CD4-positive, alpha-beta memory T cell (primary cell): ENCODE measurements at places on chromosomes 3 and 15.

DNA sequence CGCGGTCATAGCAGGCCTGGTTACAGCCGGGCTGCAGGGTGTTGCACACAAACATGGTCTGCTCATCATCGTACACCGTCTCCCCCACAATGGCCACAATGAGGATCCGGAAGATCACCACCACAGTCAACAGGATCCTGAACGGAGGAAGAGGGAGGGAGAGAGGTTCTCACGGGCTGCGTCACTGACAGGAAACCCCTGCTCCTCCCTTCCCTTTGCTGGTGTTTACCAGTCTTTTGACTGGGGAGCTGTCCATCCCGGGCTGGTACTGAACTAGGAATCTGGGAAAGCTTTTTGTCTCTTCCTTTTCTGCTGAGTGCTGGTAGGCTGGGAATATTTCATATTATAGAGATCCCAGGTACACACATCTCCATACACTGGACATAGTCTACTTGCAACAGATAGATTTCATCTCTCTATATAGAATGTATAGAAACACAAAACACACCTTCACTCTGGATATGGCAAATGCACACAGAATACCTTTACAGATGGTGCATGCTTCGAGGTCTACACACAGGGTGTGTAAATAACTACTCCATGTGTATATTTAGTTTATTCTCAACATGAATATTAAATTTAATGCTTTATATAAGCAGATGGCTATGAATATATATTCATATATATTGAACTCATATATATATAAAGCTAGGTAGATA is 1.4 kb downstream of the GJD2 start:
- no peak for DNase-seq

GRCh38 chr3:33063651-33064051 is 33.3 kb downstream of the GLB1 start:
- DNase-seq, result peak; percentile 84

- no peak for DNase-seq
Observed at GRCh38 chr15:51751697-51752683, 593 bp downstream of the TMOD2 start.

DNA sequence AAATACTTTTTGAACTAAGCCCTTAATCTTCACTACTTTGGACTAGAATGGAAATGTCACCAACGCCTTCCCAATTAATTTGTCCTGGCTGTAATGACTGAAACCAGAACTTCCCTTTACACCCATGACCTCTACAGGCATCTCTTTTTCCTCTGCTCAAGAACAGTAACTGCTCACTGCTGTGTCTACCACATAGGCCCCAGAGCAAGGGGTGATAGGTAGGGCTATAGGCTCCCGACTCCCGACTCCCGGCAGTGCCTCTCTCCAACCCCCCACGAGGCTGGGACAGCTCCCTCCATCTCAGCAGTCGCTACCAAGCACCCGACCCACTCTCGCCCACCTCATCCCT is 384 bp upstream of the LEKR1 start:
- DNase-seq, result no peak

DNA sequence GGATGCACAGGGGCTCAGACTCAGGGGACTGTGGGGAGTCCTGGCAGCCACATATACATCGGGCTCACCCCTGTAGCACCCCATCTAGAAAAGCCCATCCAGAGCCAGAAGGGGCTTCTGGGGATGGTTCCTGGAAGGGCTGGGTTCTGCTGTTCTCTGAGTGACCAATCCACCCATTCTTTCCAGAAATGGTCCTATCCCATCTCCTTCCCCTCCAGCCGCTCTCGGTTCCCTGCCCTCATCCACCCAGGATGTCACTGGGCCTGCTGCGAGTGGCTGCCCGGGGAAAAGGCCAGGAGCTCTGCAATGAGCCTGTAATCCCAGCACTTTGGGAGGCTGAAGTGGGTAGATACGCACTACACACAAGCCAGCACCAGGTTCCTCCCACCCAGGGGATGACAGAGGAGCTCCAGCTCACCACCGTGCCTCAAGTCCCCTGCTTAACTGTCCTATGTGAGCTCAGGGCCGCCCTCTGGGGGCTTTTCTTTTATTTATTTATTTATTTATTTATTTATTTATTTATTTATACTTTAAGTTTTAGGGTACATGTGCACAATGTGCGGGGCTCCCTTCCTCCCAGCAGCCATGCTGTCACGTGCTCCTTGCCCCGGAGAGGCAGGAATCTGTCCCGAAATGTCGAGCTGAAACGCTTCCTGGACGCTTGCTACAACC is 13.6 kb upstream of the CSK start:
- no peak for DNase-seq

GRCh38 chr15:67788986-67789385 is 36.3 kb upstream of the SKOR1 start:
- no peak for DNase-seq

- DNase-seq, result no peak
Observed at GRCh38 chr15:65006876-65007275, 17.2 kb upstream of the SPG21 start.

DNA sequence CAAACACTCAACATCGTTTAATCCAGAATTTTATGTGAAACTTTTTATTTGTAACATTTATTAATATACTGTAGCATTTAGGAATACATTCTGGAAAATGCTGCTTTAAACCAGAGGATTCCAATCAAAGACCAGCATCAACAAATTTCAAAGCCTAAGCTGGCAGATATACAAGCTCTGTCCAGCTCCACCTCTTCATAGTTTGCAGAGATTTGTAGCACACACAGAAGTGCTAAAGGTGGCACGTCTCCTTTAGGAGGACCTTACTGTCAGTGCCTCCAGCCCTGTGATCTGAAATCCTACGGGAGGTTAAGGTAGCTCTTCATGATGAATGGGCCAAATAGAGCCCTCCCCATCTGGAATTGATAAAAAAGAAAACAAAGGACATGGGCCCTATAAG is 329.7 kb upstream of the NECTIN3 start:
- no peak for DNase-seq

DNA sequence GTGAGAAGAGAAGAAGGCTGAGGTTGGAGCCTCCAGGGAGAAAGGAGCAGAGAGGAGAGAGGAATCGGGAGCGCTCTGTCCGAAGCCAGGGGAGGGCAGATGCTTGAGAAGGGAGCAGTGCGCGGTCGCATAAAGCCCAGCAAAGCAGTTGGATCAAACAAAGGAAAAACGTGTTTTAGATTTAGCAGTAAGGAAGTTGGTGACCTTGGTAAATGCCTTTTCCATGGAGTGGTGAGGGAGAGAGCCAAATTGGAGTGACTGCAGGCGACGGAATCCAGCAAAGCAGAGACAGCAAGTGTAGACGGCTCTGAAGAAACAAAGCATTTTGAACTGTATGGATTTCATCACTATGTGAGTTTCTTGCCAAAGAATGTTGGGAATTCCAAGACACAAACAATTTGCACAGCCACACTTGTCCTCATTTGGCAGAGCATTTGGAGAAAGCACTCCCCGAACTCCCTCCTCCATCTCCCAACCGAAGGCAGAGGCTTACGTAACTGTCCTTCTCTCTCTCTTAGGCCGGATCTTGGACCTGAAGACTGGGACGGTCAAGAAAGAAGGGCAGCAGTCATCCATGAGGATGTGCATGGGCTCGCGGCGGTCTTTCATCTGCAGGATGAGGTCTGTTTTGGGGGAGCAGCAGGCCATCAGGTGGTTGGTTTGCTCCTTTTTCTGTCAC is 103.6 kb downstream of the ARNT2 start:
- no peak for DNase-seq

DNA sequence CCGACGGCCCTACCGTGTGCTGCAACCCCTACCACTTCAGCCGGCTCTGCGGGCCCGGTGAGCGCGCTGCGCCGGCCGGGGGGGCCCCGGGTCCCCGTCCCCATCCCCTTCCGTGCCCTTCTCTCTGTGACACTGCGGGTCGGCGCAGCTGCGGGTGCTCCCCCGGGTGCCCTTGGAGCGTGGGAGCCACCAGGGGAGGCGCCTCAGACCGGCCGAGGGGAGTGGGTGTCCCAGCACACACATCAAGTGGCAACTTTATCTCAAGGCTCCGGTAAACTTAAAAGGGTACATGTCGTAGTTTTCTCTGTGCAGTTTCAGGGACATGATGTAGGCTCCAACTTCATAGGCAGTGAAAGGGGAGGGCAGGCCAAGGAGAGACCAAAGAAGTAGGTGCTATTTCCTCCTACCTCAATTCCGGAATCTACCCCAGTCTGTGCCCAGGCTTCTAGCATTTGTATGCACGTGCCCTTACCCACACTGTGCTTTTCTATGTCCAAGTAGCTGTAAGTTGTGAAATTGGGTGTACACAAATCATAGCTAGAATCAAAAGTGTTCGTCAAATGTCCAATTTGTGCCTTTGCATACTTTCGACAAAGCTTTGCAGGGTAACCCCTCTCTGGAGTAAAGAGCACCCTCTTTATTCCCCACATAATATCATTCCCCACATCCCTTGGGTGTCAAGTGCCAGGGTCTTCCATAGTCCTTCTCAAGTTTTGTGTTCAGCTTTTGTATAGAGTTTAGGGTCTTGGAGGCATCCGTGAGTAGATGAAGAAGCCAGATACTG is 2.2 kb downstream of the SMAD6 start:
- no peak for DNase-seq

DNA sequence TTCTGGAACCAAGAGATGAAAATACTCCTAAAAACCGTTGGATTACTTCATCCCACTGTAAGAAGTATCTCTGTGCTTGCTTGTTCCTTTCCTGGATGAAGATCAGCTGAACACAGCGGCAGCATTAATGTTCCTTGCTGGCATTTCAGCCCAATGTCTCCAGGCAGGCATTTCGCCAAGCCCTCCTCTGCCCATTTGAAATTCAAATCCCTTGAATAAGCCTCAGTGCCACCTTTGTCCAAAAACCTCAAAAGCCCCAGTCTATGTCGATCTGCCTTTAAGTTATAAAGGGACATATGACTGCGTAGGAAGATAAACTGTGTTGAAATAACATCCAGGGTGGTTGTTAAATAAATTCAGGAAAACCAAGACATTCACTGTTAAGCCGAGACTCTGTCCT is 156.8 kb upstream of the PDZRN3 start:
- no peak for DNase-seq

GRCh38 chr3:124584245-124584551 is 146.1 kb upstream of the UMPS start:
- peak; percentile 62 for DNase-seq

GRCh38 chr15:93762036-93762435 is 469.3 kb upstream of the MCTP2 start:
- DNase-seq, result no peak

DNA sequence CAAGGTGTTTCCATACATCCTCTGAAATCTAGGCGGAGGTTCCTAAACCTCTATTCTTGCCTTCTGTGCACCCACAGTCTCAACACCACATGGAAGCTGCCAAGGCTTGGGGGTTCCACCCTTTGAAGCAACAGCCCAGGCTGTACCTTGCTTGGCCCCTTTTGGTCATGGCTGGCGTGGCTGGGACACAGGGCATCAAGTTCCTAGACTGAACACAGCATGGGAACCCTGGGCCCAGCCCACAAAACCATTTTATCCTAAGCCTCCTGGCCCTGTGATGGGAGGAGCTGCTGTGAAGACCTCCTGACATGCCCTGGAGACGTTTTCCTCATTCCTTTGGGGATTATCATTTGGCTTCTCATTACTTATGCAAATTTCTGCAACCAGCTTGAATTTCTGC is 739.0 kb upstream of the NECTIN3 start:
- DNase-seq, result no peak

GRCh38 chr3:68931406-68932149 is 769 bp downstream of the TAFA4 start:
- DNase-seq, result no peak

DNA sequence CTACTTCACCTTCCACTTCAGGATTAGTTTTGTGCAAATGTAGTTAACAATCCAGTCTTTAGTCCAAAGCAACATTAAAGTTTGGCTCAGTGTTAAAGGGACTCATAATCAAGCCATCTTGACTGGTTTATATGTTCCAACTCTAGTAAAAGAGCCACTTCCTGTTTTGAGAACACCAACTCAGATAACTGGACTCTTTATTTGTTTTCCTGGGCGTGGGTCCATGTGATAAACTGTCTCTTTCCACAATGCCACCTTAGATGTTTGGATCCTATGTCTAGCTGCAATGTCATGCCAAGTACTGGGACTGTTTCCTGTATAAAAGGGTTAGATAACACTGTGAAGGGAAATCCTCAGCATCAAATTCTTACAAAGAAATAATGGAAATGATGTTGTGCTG is 545.0 kb downstream of the PYDC2 start:
- DNase-seq, result no peak

GRCh38 chr15:51982013-51982769 is 10.6 kb upstream of the LEO1 start:
- peak; percentile 66 for DNase-seq

DNA sequence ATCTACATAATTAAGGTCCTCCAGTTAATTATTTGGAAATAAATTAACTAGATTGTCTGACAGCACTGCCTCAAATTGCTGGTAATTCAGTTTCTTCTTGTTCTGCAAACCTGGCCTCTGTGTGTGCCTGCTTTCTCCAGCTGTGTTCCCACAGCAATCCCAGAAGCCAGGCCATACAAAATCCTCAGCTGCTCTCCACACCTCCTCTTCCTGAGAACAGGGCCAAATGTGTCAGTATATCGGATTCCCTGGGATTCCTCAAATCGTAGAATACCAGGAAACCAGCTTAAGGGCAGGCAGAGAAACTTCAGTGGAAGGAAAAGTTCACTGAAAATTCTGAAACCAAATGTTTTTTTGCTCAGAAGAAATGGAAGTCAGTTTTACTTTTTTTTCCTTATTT is 261.4 kb downstream of the ZMAT3 start:
- DNase-seq, result no peak

DNA sequence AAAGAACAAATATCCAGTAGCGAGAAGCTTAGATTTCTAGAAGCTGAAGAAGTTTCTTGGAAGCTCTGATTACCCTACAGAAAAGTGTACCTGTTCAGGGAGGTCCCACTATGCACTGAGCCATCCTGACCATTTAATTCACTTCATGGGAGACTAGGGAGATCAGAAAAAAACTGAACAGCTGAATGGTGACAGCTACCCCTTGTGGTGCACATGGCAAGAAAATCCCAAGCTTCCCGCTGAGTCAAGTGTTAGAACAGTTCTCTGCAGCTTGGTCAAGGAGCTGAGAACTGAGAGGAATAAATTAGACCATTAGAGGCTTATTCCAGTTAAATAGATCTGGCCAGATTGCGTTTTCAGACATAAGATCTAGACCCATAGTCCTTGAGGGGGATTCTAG is 197.2 kb upstream of the VEPH1 start:
- no peak for DNase-seq

GRCh38 chr3:30201715-30202114 is 404.7 kb upstream of the TGFBR2 start:
- DNase-seq, result no peak

- DNase-seq, result no peak
Observed at GRCh38 chr3:99641982-99642381, 3.6 kb downstream of the COL8A1 start.
